ENCODE measurements at places on chromosomes 1 and 21.
A peak's percentile ranks its signal among the peaks of the same experiment; 100 is the strongest.

- DNase-seq, result no peak
These were observed 46.1 kb upstream of the FBXO28 start for GRCh38 chr1:224067621-224068457.

DNA sequence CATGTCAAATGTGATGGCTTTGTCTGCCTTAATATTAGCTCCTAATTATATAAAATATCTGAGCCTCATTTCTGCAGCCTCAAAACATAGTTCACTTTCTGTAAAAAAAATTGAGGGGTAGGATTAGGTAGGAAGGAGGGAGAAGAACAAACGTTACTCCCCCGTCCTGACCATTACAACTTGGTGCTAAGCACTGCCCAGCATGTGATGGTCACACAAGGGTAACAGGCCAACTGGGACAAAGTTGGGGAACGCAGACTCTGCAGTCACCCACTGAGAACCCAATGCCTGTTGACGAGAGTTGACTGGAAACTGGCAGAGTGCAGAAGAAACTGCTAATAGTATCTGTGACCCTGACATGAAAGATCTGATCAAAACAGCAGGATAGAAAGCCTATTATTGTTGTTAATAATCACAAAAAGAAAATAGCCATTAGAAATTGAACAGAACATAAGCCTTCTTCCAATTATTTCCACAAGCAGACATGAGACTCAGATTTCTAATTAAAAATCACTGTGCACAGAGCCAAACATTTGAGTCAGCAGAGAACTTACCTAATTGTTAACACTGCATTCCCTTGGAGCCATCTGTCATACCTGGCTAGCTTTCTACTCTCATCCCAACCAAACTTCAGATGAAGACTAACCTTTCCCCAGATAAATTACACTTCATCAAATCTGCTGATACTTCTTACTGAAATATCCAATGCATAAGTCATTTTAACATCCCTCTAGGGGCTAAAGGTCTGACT lies 5.5 kb downstream of the SORT1 start:
- DNase-seq, result no peak

- DNase-seq, result no peak
These were observed 227.9 kb downstream of the KCNT2 start for GRCh38 chr1:196380316-196380715.

GRCh38 chr1:230083746-230084407 lies 16.8 kb downstream of the GALNT2 start:
- DNase-seq, result no peak

DNA sequence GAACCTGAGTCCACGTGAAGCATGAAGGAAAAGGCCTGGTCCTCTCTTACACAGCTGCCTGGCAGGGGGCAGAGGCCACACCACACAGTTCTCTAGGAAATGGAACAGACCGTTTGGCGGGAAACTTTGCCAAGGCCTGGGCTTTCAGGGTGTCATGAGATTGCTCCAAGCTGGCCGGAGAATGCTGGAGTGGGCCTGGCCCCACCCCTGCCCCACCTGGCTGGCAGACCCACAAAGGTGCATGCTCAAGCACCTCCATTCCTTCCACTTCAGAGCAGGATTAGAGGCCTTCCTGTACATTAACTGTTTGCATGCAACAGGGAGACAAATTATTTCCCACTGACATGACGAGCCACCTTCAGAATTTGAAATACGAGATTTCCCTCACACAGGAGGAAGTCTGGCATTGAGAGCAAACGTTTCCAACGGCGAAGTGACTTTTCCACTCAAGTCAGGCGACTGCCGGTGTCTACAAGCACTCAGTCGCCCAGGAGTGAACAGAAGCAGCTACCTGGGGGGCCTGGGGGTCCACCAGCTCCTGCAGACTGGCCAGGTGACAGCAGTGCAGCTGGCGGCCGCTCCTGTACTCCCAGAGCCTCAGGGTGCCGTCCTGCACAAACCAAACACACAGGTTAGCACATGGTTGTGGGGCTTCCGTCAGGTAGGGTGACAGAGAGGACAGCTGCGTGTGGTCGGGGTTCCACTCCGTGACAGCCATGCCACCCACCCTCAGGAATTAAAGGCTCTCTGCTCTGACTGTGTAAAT lies 24.0 kb downstream of the WDR4 start:
- DNase-seq, result no peak

DNA sequence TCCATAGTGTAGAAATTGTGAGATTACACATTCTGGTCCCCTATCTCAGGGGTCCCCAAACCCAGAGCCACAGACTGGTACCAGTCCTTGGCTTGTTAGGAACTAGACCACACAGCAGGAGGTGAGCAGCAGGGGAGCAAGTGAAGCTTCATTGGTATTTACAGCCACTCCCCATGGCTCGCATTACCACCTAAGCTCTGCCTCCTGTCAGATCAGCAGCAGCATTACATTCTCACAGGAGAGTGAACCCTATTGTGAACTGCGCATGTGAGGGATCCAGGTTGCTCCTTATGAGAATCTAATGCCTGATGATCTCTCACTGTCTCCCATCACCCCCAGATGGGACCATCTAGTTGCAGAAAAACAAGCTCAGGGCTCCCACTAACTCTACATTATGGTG lies 229.7 kb upstream of the IRF2BP2 start:
- DNase-seq, result no peak

- no peak for DNase-seq
These were observed 19.8 kb upstream of the TTLL10 start for GRCh38 chr1:1153874-1154273.

GRCh38 chr21:39347537-39347936 lies 1.4 kb downstream of the HMGN1 start:
- no peak for DNase-seq

- no peak for DNase-seq
These were observed 106.1 kb downstream of the MAP3K21 start for GRCh38 chr1:233433436-233434210.

GRCh38 chr1:172179918-172180317 lies 240.6 kb upstream of the C1orf105 start:
- DNase-seq, result no peak

DNA sequence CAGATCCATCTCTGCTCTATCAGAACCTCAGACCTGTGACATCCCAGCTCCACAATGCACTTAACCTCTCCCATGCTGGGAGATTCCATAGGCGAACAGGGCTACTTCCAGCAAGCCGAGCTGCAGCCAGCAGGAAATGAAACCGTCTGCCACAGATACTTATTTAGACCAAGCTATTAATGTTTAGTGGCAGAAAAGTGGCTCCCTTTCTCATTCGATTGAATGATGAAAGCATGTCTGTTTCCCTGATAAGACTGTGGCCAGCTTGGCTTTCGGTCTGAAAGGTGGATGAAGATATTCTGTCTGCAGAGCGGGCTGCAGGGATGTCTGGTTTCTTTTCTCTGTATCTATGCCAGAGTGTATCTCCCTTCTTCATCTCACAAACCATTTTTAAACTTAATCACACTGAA lies 146.4 kb downstream of the GREM2 start:
- DNase-seq, result no peak

- no peak for DNase-seq
These were observed 148.2 kb upstream of the PALMD start for GRCh38 chr1:99497690-99498089.

DNA sequence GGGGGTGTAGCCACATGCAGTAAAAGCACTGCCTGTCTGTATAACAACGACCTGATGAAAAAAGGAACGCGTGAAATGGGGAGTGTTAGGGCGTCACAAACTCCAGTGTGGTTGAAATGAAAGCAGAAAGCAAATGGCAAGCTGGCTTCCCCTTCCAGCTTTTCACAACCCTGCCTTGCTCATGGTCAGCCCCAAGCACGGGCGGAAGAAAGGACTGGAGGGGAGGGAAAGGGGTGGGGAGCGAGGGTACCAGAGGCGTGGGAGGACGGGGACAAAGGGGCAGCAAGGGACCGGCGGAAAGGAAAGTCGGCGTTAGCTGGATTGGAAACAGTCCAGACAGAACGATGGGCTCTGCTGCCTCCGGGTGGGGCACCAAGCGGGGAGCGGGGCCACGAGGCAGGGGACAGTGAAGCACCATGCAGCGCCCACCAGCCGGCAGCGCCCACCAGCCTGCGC lies 9.6 kb downstream of the VPS26C start:
- DNase-seq, result peak; percentile 23

DNA sequence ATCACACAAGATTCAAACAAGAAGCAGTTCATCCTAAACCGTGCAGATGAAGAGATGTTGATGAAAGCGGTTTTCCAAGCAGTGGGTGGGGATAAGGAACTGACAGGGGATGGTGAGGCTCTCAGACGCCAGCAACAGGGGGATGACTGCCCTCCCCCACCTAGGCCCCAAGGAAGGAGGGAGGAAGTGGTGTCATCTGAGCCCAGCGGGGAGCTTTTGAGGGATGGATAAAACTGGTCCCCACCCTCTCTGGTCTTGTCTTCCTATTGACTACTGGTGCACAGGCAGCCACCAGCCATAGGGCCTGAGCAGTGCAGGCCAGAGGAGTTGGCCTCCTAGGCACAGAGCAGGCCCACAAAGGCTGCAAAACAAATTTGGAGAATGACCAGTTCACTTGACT lies 175.5 kb downstream of the HUNK start:
- no peak for DNase-seq

GRCh38 chr1:180842052-180842451 lies 70.6 kb upstream of the KIAA1614 start:
- no peak for DNase-seq

DNA sequence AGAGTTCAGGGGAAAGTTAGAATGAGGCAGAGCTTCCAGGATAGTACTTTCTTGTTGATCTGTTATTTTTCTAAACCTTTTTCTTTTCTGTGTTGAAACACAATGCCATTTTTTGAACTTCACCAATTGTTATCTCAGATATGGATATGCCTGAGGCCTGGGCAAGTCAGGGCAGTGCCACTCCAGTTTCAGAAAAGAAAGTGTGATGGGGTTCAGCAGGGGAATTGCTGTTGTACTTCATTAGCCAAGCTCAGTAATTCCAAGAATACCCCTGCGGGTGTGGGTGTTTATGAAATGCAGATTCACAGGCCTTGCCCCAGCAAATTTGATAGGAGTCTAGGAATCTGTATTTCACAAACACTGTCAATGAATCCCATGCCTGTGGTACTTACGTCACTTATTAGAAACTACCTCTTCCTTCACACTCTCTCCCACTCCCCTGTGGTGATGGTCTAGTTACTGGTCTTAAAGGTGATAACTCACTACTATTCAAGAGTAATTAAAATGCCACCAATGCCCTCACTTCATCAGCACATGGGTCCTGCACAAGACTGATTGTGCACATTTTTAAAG lies 142.3 kb downstream of the PBX1 start:
- DNase-seq, result no peak

GRCh38 chr1:78918157-78918556 lies 88.4 kb downstream of the ADGRL4 start:
- no peak for DNase-seq
